ENCODE measurements at places on chromosomes 5 and 9. TPM values are rescaled to one million over a fixed set of nuclear protein-coding genes. Genes with fewer than 3 reads are reported as not detected.

DNA sequence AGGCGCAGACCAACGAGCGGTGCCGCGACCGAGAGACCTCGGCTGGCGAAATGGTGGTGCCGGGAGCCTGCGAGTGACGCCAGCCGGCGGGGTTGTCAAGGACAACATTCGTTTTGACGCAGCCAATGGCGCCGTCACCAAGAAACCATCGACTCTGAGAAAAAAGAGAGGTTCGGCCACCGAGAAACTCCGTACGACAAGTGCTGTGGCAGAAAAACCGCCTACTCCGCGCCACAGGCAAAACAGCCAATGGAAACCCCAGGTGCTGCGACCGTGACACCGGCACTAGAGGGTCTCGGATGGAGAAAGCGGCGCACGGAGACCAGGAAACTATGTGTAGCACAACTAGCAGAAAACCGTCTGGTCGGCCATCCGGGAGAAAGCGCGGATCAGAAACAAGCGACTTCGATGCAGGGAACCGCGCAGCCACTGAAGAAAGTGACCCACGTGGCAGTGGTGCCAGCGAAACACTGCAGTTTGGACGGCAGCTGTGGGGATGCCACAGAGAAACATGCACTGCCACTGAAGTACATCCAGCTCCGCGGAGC lies 88.8 kb downstream of the ANXA2R start:
- no peak for DNase-seq

- no peak for DNase-seq
Observed at GRCh38 chr9:71130521-71130920, 9.1 kb upstream of the TRPM3 start.

GRCh38 chr5:103327893-103328292 lies 69.3 kb downstream of the MACIR start:
- DNase-seq = no peak

- no peak for DNase-seq
Observed at GRCh38 chr5:151935135-151935695, 10.6 kb upstream of the GLRA1 start.

GRCh38 chr5:126552614-126553013 lies 42.4 kb downstream of the ALDH7A1 start:
- DNase-seq = no peak

DNA sequence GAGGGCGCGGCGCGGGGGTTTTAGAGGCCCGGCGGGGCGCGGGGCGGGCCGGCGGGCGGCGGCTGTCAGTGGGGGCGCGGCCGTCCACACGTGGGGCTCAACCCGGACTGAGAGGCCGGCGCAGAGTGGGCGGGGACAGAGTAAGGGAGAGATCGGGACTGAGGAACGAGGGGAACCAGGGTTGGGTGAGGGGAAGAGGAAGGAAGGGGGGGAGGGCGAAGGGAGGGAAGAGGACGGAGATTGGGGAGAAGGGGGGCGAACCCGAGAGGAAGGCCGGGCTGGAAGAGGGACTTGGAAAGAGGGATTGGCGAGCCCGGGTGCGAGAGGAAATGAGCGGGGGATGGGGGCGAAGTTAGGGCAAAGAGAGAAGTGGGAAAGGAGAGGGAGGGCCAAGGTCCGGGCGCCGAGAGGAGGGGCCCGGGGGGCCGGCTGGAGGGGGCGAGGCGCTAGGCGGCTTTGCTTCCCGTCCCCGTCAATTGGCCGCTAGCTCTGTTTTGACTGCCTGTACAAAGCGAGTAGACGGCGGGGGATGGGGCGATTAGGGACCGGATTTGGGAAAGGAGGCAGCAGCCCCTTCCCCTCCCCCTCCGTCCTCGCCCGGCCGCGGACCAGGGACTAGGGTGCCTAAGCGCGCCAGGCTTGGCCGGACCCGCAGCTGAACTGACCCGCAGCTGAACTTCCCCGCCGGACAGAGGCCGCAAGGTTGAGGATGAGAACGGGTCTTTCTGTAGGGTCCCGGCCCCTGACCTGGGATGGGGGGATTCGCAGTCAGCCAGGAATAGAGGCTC lies 399 bp upstream of the FBN2 start:
- DNase-seq = peak; percentile 45

DNA sequence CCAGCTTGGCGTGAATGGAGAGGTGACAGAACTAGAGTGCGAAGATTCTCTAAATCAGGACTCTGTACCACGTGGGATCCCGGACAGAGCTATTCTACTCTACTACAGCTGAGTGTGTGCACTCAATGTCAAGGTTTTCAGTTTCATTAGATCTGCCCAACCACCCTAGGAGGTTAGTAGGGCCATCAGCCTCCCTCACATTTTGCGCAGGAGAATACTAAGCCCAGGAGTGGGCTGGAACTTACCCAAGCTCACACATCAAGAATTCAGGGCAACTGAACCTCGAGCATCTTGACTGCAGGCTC lies 68.3 kb upstream of the TBC1D2 start:
- DNase-seq = no peak

DNA sequence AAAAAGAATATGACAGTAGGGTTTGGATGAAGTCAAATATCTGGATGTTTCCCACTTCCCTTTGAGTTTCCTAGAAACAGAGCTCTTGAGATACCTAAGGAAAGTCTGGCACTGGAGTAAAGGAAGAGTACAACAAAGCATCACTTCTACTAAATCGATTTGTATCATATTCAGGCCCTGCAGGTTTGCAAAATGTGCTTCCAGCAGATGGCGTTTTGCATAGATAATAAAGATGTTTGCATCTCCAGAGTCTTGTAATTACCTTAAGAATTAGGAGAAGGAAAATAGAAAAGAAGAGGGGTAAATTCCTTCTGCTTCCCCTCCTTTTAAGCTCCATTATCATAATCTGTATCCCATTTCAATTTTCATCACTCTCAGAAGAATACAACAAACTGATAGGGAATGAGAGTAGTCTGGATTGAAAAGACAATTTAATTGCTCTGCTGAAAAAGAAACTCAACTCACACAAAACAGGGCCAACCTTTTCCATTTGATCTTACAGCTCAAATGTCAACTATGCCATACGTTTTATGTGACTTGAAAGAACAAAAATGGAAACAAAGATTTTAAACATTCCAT lies 380.4 kb downstream of the PTPRD start:
- DNase-seq = no peak

DNA sequence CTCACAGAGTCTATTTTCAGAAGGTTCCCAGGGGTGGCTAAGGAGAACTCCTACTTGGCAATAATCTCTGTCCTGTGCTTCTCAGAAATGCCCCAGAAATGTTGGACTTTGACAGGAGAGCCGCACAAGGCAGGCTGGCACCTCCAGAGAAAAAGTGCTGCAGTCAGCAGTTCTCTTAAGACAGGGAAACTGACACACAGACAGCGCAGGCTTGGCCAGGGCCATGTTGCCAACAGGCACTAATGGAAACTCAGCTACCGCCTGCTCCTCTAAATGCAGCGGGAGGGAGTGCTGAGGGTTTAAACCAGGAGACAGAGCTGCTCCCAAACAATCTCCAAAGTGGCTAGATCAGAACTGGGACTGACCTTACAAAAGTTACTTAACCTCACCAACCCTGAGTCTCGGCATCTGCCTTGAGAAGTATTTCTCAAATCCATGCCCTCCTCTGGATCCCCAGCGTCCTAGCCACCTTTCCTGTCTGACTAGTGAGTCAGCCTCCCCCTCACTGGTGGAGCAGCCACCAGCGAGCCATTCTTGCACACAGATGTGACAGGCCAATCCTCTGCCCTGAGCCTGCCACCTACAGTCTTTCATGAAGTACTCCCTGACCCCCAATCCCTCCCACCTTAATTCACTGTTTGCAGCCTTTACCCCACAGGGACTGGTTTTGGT lies 186.4 kb downstream of the CDK5RAP2 start:
- DNase-seq = no peak

DNA sequence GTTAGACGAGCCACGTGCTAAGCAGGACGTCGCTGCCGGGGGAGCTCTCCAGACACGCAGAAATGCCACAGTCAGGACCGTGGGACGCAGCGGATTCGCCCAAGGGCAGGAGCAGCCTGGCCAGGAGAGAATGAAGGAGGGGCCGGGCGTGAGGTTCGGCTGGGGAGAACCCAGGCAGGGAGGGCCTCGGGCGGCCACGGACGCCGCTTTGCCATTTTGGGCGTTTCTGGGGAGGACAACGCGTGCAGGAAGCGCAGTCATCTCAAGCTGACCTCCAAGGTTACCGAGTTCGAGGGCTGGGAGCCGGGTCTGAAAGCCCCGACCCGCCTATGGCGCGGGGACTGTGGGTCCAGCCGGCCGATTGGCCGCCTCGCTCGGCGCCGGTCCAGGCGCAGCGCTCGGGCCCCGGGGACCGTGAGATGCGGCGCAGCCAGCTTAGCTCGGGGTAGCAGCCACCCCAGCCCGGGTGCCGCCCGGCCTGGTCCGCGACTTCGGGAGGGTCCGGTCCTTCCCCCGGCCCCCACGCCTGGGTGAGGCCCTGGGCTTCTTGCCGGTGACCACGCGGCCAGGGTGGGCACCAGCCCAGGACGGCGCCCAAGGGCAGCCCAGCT lies 760 bp upstream of the MAN1B1 start:
- DNase-seq = no peak

GRCh38 chr5:159911349-159911748 lies 4.9 kb upstream of the ADRA1B start:
- DNase-seq = no peak

The PGM5 gene
- not detected for total RNA-seq

The DOCK8 gene
- total RNA-seq = 0.69 TPM

The LRRC26 gene
- total RNA-seq = not detected

Measured in NCI-H460 (cell line).